Stimulated activated naive CD8-positive, alpha-beta T cell treated with anti-CD3 and anti-CD28 coated beads, Interleukin-15, amount 100 ng/mL, for 72 hours (primary cell): ENCODE measurements at places on chromosomes 1 and 21.
A peak's percentile ranks its signal among the peaks of the same experiment; 100 is the strongest.

- no peak for DNase-seq
Observed at GRCh38 chr1:75765697-75766355, 20.2 kb upstream of the RABGGTB start.

- no peak for DNase-seq
Observed at GRCh38 chr1:24157918-24158481, 15.1 kb upstream of the IL22RA1 start.

DNA sequence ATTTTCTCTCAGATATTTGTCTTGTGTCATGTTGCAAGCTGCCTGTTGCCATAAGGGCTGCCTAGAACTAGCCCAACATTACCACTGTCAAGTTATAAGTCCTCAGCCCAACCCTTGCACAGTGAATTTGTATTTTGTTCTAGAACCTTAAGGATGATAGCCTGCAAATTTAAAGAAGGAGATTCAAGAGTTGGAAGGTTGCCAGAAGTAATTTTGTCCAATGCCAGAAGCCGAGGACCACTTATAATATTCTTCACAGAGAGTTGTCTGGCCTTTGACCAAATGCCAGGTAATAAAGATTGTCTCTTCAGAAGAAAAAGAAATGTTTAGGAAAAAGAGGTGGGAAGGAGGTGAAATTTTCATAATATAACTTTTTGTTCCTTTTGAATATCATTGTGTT is 40.5 kb upstream of the SUCO start:
- DNase-seq = no peak

- no peak for DNase-seq
Observed at GRCh38 chr1:11301601-11302000, 28.6 kb downstream of the UBIAD1 start.

DNA sequence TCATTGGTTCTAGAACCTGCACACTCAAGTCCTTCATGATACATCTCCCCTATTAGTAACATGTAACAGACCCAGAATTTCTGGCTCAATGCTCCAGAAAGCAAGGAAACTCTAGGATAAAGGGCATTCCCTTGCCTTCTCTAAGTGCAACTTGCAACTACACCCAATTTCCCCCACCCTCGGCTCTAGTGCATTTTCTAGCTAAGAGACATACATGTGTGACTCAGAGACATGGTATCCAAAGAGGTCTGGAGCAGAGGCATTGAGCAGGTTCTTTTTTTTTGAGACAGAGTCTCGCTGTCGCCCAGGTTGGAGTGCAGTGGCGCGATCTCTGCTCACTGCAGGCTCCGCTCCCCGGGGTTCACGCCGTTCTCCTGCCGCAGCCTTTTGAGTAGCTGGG is 132.9 kb downstream of the ZC3H11B start:
- no peak for DNase-seq

GRCh38 chr1:46081206-46081605 is 51.2 kb downstream of the PIK3R3 start:
- no peak for DNase-seq

- DNase-seq = no peak
Observed at GRCh38 chr1:116581323-116581885, 10.6 kb upstream of the CD58 start.

- DNase-seq = no peak
Observed at GRCh38 chr1:67019121-67019520, 34.8 kb downstream of the SLC35D1 start.

GRCh38 chr1:205667909-205668643 is 12.2 kb downstream of the SLC45A3 start:
- no peak for DNase-seq

- DNase-seq = no peak
Observed at GRCh38 chr1:222053790-222054294, 312.0 kb upstream of the DUSP10 start.

DNA sequence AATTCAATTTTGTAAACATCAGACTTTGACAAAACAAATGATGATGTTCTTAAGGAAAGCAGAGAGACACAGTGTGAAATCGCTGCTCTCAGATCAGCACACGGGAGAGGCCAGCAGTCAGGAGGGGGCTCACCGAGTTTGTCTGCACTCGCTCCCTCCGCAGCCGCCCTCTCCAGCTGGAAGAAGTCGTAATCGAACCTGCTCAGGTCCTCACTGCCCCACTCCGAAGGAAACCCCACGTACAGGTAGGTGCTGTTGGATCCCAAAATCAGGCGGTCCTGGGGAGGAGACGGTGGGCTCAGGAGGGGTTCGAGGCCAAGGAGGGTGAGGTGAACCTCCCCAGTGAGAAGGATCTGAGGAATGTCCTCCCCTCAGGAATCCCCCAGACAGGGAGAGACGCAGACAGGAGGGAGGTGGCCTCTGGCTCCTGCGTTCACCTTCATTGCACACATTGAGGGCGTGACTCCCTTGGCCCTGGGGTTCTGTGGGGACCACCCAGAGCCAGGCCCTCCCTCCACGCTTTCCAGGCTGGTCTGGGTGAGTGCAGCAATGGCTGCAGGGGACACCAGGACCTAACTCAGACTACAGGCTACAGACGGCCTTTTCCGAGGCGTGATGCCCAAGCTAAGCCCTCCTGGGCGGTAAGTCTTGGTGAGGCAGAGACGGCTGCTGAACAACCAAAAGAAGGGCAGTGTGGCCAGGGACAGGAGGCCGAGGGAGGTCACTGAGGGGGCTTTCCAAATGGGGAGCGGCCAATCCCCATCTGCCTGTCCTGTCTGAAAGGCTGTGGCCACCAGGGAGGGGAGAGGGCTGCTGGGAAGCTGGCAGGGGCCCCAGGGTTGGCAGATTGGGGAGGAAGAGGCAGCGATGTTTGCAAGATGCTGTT is 65.5 kb downstream of the SCCPDH start:
- no peak for DNase-seq

- no peak for DNase-seq
Observed at GRCh38 chr1:85573322-85573721, 7.2 kb upstream of the CCN1 start.

DNA sequence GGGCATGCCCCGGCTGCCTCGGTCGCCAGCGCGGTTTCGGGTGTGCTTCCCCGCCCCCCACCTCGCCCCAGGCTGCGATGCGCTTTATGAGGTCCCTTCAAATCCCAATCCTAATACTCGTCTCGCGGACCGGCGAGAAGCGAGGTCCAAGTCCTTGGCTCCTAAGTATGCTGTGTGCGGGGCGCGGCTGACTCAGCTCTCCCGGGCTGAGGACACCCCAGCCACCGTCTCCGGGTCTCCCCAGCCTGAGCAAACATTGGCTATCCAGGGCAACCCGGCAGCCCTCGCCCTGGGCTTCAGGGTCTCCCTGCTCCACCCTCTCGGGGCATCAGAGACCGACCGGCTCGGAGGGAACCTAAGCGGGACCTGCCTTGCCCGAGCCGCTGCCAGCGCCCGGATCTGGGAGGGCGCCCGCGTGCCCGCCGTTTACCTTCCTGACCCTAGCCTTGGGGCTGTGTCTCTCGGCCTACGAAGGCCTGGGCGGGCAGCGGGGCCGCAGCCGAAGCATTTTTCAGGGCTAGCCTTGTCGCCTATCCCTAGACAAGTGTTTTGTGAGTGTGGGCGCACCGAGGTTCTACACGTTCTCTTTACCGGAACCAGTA is 1.2 kb downstream of the ITPKB start:
- peak; percentile 64 for DNase-seq

- DNase-seq = no peak
Observed at GRCh38 chr1:41041614-41042270, 20.2 kb upstream of the SLFNL1 start.

GRCh38 chr1:1917995-1918900 is 831 bp downstream of the TMEM52 start:
- no peak for DNase-seq

DNA sequence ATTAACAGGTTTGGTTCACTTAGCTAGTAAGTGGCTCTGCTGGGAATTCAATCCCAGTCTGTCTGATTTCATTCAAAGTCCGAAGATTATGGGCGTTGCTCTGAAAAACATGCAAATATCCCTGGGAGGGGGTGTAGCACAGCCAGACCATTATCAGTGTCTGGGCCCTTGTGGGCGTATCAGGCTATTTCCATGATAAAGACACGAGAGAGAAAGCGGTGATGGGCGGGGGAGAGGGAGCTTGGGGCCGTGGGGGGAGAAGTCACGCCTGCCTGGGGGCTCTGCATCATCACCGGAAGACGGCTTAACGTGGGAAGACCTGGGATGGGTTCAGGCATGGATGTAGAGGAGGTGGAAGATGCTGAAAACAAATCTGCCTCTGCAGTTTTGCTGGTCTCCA is 25.8 kb downstream of the IL6R start:
- DNase-seq = no peak

DNA sequence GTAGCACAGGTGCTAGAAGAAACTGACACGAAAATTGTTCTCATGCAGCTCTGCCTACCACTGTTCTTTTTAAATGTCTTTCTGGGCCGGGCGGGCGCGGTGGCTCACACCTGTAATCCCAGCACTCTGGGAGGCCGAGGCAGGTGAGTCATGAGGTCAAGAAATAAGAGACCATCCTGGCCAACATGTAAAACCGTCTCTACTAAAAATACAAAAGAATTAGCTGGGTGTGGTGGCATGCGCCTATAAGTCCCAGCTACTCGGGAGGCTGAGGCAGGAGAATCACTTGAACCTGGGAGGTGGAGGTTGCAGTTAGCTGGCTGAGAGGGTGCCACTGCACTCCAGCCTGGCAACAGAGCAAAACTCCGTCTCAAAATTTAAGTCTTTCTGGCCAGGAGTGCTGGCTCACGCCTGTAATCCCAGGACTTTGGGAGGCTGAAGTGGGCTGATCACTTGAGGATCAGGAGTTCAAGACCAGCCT is 947 bp upstream of the RIT1 start:
- DNase-seq = no peak

DNA sequence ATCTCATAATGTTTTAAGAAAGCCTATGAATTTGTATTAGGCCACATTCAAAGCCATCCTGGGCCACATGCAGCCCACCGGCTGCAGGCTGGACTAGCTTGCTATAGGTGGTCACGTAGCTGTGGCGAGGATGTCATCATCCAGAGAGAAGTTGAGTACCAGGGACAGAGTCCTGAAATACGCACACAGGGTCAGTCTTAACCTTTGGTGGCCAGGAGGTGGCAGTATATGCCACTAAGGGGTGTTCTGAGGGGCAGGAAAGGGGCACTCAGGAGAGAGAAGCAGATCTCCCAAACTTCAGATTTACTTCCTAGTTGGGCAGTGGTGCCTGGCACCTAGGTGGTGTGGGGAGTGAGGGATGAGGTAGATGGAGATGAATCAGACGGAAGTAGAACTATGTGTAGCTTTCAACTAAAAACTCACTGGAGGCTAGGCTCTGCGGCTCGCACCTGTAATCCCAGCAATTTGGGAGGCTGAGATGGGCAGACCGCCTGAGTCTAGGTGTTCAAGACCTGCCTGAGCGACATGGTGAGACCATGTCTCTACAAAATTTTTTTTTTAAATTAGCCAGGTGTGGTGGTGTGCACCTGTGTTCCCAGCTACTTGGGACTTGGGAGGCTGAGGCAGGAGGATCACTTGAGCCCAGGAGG is 16.3 kb upstream of the CDK18 start:
- peak; percentile 50 for DNase-seq

- DNase-seq = peak; percentile 29
Observed at GRCh38 chr1:47230692-47231300, 1.2 kb downstream of the TAL1 start.

DNA sequence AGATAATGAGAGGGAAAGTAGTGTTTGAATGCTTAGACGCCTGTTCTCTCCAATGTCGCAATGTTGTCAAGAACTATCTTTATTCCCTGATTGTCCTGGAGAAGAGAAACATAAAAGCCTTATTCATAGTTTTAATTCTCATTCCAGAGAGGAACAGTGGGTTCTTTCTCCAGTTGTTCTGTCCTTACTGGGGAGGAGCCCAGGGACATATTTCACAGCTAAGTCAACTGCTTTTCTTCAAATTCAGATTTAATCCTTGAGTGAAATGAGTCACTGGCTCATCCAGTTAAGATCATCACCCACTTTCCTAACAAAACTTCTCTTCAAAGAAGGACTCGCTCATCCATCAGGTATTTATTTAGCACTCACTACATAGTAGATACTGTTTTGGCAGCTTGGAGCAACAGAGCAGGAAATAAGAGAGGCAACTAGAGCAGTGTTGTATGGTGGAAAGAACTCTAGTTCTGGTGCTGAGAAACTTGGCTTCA is 365.7 kb upstream of the USP24 start:
- DNase-seq = no peak

DNA sequence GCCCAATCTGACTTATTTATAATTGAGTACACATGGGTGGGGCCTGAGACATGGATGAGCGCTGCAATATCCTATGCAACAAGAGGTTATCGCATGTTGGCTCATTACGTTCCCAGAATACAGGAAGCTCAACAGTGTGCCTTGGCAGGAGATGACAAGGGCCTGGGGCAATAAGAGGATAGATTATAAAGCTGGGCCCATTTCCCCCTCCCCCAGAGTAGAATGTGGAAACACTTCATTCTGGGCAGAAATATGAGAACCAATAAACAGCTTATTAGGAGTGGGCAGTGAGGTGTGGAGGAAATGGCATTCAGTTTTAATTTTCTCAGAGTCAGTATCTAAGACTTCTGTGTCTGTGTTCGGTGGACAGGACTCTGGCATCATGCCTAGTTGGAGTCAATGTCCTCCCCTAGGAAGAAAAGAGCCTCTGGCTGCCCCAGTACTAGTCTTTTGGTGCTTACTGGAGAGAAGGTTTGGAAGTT is 92.8 kb downstream of the PIK3R3 start:
- no peak for DNase-seq

- DNase-seq = no peak
Observed at GRCh38 chr1:22217811-22218460, 75.0 kb upstream of the WNT4 start.

GRCh38 chr21:45228656-45229240 is 58.9 kb downstream of the POFUT2 start:
- no peak for DNase-seq

DNA sequence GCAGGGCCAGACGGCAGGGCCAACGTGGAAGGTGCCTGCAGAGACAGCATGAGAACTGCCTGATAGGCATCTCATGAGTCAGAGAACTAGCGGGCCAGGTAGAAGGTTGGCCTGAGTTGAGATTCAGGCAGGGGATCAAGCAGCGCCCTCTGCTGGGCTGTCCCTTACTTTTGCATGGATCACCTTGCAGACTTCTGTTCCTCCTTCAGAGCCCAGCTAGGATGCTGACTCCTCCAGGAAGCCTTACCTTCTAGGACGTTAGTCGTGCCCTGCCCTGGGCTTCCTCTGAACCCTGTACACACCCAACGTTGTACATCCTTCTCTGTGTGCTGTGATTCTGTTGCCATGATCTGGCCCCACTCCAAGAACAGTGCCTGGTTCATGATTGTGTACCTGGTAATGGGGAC is 231.3 kb upstream of the VAMP3 start:
- DNase-seq = no peak

DNA sequence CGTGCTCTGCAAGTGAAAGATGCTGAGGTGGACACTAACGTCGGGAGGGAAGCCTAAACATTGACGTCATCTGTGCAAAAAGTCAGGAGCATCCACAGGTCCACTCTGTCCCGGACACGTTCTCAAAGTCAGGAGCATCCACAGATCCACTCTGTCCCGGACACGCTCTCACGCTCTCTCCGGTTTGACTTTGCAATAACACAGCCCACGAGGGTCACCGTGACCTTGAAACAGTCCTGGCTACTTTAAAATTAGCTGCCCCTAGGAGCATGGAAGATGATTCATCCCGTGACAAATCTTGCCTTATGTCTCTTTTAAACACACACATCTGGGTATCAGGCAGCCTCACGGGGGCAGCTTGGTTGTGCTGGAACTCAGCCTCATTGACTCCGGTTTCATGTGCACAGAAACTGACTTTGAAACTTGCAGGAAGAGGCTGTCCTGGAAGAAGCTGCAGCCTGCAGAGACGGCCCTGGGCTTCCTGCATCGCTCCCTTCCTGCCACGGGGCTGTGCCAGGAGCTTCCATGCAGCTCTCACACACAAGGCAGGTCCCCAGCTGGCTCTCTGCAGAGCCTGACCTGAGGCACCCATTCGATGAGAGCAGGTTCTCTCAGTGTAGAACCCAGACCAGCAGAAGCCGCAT is 18.1 kb upstream of the COL18A1 start:
- no peak for DNase-seq
